ENCODE measurements at places on chromosomes 2 and 18.

- no peak for DNase-seq
These were observed 31.9 kb downstream of the UXS1 start for GRCh38 chr2:106161938-106162820.

GRCh38 chr2:70922235-70923234, 13.2 kb upstream of the ATP6V1B1 start:
- DNase-seq: no peak

GRCh38 chr2:205762881-205763280, 80.6 kb downstream of the NRP2 start:
- DNase-seq: no peak

GRCh38 chr2:28352104-28352503, 40.6 kb upstream of the FOSL2 start:
- DNase-seq: no peak

GRCh38 chr2:67825476-67825875, 237.3 kb downstream of the C1D start:
- no peak for DNase-seq

DNA sequence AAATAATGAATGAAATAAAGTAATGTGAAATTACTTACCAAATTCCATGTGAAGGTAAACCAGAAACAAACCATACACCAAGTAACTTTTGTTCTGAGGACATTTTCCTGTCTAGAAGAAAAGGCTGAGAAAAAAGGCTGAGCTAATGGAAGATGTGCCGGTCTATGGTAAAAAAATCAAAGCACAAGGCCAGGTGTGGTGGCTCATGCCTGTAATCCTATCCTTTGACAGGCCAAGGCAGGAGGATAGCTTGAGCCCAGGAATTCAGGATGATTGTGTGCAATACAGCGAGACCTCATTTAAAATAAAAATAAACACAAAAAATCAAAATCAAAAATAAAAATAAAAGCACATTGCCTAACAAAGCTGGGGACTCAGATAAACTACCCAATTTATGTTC, 6.7 kb downstream of the ORC4 start:
- no peak for DNase-seq

DNA sequence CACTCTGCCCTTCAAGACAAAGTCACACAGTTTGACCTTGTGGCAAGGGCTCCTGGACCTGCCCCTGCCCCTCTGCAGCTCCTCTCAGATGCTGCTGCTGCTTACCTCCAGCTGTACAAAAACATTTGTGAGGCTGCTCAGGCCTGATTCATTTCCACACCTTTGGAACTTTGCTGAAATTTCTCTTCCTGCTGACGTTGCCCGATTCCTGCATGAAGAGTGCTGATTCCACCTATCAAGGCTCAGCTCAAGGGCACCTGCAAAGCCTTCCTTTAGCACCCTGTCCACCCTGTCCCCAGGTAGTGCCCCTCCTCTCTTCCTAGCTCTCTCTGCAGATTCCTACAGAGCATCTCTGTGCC, 738.3 kb upstream of the HS6ST1 start:
- DNase-seq: no peak

GRCh38 chr2:168641636-168642035, 160.8 kb upstream of the NOSTRIN start:
- no peak for DNase-seq

- DNase-seq: no peak
These were observed 32.1 kb downstream of the CRACDL start for GRCh38 chr2:98903767-98904485.

GRCh38 chr2:182014284-182014683, 28.6 kb downstream of the PPP1R1C start:
- no peak for DNase-seq

- no peak for DNase-seq
These were observed 879.2 kb upstream of the ZEB2 start for GRCh38 chr2:145399131-145399530.

DNA sequence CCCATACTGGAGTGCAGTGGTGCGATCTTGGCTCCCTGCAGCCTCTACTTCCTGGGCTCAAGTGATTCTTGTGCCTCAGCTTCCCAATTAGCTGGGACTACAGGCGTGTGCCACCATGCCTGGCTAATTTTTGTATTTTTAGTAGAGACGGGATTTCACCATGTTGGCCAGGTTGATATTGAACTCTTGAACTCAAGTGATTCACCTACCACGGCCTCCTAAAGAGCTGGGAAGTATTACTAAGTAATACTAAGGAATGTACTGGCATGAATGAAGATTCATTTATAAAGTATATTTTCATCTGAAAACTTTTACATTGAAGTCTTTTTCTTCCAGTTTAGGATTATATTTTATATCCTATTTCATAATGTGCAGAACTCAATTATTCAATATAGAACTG, 38.1 kb downstream of the NUP35 start:
- DNase-seq: no peak

DNA sequence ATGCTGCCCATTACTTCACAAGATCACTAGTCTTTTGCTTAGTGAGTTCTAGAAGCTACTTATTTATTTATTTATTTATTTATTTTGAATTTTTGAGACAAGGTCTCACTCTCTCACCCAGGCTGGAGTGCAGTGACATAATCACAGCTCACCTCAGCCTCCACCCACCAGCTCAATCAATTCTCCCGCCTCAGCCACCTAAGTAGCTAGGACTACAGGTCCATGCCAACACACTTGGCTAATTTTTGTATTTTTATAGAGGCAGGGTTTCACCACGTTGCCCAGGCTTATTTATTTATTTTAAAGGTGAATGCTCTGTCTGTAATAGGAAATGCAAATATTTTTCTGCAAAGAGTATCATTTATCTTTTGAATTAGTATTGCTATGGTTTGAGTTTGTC, 67.7 kb downstream of the ATAD2B start:
- DNase-seq: no peak

GRCh38 chr2:195769975-195770374, 112.9 kb downstream of the SLC39A10 start:
- no peak for DNase-seq

DNA sequence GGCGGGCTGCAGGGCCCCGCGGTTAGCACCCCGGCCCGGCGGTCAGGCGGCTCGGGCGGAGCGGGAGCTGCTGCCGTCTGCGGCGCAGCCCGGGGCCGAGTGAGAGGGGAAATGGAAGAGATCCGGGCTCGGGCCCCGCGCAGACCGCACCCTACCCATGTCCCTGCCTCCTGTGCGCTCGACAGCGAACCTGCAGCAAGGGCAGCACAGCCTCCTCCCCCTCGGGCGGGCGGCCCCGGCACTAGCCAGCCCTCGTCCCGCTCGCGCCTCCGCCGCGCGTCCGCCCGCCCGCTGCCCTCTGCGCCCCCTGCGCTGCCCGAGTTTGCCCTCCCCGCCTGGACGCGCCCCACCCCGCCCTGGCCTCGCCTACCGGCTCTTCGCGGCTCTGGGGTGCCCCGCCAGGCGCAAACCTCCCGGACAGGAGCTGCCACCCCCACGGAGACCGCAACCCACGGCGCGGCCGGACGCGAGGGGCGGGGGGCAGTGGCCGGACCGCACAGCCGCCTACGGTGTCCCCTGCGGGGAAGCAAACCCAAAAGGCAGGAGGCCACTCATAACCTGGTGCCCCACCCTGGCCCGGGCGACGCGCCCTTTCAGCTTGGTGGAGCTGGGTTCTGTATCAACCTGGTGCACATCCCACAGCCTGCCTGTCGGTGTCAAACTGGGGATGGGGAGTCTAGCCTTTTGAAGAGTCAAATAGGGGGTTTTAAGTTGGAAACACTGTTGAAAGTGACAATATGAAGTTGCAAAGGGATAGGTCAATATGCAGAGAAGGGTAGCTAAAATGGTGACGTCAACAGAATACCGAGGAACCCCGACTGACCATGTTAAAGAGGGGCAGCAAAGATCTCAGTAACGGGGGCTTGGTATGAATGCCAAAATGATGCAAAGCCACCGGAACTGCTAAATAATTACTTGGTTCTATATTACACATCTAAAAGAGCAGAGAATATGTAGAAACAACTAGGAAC, at the start of gene IHH:
TSS of gene IHH (minus strand) at position 101 of the 971 bp plus-strand sequence. CDS start 454 bp downstream, outside the sequence.
- no peak for DNase-seq

GRCh38 chr2:74269667-74270066, 71.3 kb downstream of the MTHFD2 start:
- no peak for DNase-seq

DNA sequence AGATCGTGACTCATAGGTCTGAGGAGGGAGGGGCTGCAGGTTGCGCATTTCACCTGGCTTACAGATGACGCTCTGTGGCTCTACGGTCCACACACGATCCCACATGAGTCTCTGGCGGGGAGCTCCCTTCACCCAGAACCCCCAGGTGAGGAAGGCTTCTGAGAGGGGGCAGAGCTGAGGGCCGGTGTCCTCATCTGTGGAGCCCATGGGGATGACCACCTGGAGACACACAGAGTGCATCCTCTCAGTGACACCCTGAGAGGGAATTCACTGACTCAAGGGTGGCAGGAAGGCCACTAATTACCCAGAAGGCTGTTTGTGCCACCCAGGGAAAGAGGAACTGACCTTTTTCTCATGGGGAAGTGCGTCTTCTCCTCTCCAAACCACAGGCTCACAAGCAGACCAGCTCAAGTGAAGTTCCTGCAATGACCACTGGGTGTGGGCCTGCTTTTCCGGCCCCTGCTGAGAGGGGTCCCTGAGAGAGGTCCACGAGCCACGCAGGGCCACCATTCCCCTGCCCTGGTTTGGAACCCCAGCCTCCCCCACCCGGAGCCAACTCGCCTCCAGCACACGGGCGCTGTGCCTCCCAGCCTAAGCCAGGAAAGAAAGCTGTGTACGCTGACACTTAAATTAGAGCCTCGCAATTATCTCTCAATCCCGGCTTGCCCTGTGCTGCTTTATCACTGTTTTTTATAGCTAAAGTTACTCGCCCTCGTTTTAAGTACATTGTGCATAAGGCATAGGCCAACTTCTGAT, 114.1 kb downstream of the BCL11A start:
- DNase-seq: no peak

DNA sequence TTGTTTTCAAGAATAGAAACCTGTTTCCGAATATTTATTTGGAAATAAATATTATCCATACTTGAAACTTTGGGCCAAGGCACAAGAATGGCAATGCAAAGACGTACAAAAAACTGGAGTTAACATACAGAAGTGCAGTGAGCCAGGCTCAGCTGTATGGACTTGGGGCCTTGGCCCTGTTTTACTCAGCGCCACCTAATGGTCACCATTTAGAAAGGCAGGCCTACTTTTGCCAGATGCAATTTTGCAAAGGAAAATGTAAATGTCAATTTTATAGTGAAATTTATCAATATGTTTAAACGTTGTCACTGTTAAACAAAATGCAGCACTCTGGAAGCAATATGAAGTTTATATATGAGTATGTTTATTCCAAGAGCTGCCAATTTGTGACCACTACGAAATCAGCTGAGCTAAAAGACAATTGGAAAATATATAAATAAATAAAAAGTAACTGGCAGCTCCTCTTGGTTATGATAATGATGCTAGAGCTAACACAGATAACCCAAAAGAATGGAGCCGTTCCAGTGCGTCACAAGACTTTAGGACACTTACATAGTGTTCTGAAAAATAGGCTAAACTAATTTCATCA, 155.0 kb downstream of the ARHGAP15 start:
- no peak for DNase-seq

DNA sequence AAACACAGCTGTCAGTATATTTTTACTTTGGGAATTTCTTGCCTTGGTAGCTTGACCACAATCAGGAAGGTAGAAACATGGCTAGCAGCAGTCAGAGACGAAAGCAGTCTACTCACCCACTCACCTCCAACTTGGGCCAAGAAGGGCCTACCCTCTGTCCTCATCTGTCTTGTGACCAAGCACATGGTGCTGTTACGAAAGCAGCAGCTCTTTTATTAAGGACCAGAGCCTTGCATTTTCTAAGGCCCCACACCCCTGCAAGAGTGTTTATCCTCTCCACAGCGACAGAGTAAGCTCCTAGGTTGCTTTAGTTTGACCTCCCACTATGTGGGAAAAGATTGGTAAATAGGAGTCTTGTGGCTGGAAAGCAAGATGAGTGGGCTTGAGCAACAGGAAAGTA, 31.3 kb upstream of the MSTN start:
- DNase-seq: no peak

GRCh38 chr18:79257480-79257879, 138.2 kb upstream of the NFATC1 start:
- no peak for DNase-seq

- DNase-seq: no peak
These were observed 119.5 kb downstream of the ACTR3 start for GRCh38 chr2:114009205-114009944.

DNA sequence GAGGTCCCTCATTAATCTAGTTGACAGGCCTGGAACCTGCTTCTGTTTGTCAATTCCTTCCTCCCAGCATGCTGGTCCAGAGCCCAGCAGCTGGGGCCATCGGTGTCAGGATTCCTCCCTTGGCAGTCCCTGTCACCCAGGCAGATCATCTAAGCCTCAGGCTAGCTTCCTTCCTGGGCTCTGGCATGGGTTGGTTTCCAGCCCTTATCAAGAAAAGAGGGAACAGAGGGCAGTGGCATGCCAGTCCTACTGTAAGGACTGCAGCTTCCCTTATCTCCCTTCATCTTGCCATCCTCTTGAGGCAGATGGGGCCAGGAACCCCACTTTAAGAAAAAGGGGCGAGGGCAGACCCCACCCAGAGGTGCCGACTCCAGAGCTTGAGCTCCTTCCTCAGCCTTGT, 10.9 kb upstream of the KCNK3 start:
- no peak for DNase-seq

- no peak for DNase-seq
These were observed 99.7 kb upstream of the CD302 start for GRCh38 chr2:159897720-159898119.

GRCh38 chr18:65725251-65726050, 25.4 kb upstream of the CDH7 start:
- DNase-seq: no peak

DNA sequence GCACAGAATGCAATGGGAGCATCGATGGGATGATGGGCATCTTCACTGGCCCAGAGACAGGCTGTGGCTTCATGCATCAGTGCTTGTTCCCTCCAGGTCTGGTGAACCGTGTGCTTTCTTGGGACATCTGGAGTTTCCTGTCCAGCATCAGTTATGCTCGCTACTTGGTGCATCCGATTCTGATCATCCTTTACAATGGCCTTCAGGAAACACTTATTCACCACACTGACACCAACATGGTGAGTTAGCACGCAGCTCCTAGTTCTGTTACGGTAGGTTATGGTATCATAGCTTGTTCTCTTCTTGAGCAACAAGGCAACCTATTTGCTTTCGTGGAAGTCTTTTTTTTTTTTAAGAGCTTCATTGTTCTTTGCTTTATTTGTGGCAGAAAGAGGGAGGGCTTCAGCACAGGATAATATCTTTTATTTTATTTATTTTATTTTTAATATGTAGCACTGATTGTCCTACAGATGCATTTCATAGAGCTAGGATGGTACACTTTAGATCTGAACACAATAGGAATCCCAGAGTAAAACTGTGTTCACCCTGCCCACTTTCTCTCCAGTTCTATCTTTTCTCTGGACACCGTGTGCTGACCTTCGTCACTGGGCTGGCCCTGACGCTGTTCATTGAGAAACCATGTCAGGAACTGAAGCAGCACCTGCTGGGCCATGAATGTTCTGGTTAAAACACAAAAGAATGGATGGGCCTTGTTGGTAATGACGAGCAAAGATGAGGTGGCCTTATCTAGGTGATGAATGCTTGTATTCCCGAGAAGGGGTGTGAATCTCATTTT, 71.2 kb upstream of the SEC11C start:
- no peak for DNase-seq

- no peak for DNase-seq
These were observed 77.9 kb downstream of the PRELID3A start for GRCh38 chr18:12485479-12486105.

GRCh38 chr2:130882111-130882690, 45.5 kb downstream of the ARHGEF4 start:
- DNase-seq: no peak

GRCh38 chr2:217158928-217159327, 299.1 kb upstream of the TNP1 start:
- DNase-seq: no peak
